ENCODE measurements at places on chromosomes 1 and 21. TPM values are rescaled to one million over a fixed set of nuclear protein-coding genes. Genes with fewer than 3 reads are reported as not detected.

- no peak overlapping the region for H3K4me3 ChIP-seq
- H3K36me3 ChIP-seq = peaks cover 23% of the 10 kb centered on the region
- no peak overlapping the region for H3K27ac ChIP-seq
- H3K4me1 ChIP-seq = peaks cover under 1% of the 10 kb centered on the region
These were observed 14.2 kb downstream of the RHOC start for GRCh38 chr1:112692681-112693080.

GRCh38 chr1:155649676-155650075 lies 38.9 kb downstream of the YY1AP1 start:
- no peak for DNase-seq
- H3K36me3 ChIP-seq = no peaks in the 10 kb centered on the region
- no peak overlapping the region for H3K27ac ChIP-seq
- no peaks in the 10 kb centered on the region for H3K27me3 ChIP-seq
- H3K4me3 ChIP-seq = no peak overlapping the region

DNA sequence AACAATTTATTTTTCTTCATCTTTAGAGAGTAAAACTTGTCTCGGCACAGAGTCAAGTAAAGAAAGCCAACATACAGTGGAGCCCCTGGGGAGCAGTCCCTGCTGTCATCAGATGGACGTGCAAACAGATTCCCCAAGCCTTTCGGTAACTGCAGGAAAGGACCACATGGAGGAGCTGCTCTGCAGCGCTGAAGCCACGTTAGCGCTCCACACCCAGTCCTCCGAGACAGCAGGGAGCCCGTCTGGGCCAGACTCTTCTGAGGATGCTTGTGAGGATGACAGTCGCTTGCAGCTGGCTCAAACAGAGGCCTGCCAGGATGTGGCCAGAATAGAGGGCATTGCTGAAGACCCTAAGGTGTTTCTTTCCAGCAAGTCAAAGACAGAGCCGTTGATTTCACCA lies 77.1 kb upstream of the SCCPDH start:
- no peak overlapping the region for H3K4me3 ChIP-seq
- H3K4me1 ChIP-seq = no peaks in the 10 kb centered on the region
- no peak for DNase-seq
- H3K36me3 ChIP-seq = peaks cover 8% of the 10 kb centered on the region

The PGLYRP4 gene
- not detected for total RNA-seq

The NMNAT2 gene
- not detected for total RNA-seq

The CRB1 gene
- not detected for total RNA-seq

GRCh38 chr1:104121271-104121670 lies 371.6 kb downstream of the AMY1C start:
- H3K4me3 ChIP-seq = no peak overlapping the region
- no peaks in the 10 kb centered on the region for H3K27me3 ChIP-seq
- DNase-seq = no peak
- no peaks in the 10 kb centered on the region for H3K36me3 ChIP-seq
- H3K27ac ChIP-seq = no peak overlapping the region

GRCh38 chr1:14795589-14795988 lies 197.1 kb downstream of the KAZN start:
- H3K27me3 ChIP-seq = no peaks in the 10 kb centered on the region
- no peak overlapping the region for H3K27ac ChIP-seq
- no peak for DNase-seq
- H3K4me1 ChIP-seq = no peaks in the 10 kb centered on the region

GRCh38 chr1:163315773-163316374 lies 5.9 kb upstream of the NUF2 start:
- no peaks in the 10 kb centered on the region for H3K27me3 ChIP-seq
- H3K4me1 ChIP-seq = no peaks in the 10 kb centered on the region
- no peak for DNase-seq
- no peaks in the 10 kb centered on the region for H3K36me3 ChIP-seq

The XCL1 gene
- not detected for total RNA-seq

The CATSPERE gene
- 0.31 TPM for total RNA-seq

DNA sequence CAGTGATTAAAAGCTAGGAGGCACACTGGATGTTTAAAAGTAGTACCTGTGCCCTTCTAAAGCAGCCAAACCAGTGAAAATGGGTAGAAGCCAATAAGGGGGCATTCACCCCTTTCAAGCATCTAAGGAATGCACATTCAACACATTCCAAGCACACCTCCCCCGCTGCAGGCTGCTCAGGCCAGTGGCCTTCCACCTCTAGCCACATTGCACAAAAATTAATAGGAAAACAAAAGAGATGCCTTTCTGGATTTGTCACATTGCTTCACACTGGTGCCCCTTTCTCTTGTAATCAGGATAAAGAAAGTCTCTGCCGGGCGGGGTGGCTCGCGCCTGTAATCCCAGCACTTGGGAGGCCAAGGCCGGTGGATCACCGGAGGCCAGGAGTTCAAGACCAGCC lies 834.0 kb downstream of the USP25 start:
- H3K4me3 ChIP-seq = no peak overlapping the region
- no peaks in the 10 kb centered on the region for H3K27me3 ChIP-seq
- H3K36me3 ChIP-seq = no peaks in the 10 kb centered on the region
- peak; percentile 76 for DNase-seq
- H3K27ac ChIP-seq = no peak overlapping the region
- no peaks in the 10 kb centered on the region for H3K4me1 ChIP-seq

- no peaks in the 10 kb centered on the region for H3K4me1 ChIP-seq
- H3K27ac ChIP-seq = no peak within 1 kb of the TSS
- H3K4me3 ChIP-seq = peak within 1 kb of the TSS; percentile 47
- peaks cover 13% of the 10 kb centered on the region for H3K27me3 ChIP-seq
- DNase-seq = peak; percentile 42
- no peaks in the 10 kb centered on the region for H3K36me3 ChIP-seq
These were observed at the start of gene LMX1A for GRCh38 chr1:165355977-165356811. Gene LMX1A (minus strand): TSS chr1:165356715. CDS start chr1:165355559, 1,156 bp downstream.

- H3K4me3 ChIP-seq = no peak overlapping the region
- no peaks in the 10 kb centered on the region for H3K27me3 ChIP-seq
- DNase-seq = no peak
- H3K27ac ChIP-seq = no peak overlapping the region
- H3K4me1 ChIP-seq = no peaks in the 10 kb centered on the region
These were observed 212.2 kb upstream of the PTBP2 start for GRCh38 chr1:96509339-96509738.

All from right lobe of liver (tissue), 6 donors.